ENCODE measurements at places on chromosomes 2 and 18. TPM values are rescaled to one million over a fixed set of nuclear protein-coding genes. Genes with fewer than 3 reads are reported as not detected.

Gene SFTPB
- 21.7 TPM for total RNA-seq

Gene CDKL4
- 1.8 TPM for total RNA-seq

Gene RGPD3
- 1.1 TPM for total RNA-seq

Gene SULT1C2
- 0.92 TPM for total RNA-seq

Gene SLC9A2
- 2.4 TPM for total RNA-seq

Gene TMEM163
- 0.72 TPM for total RNA-seq
